ENCODE measurements at places on chromosomes 7 and 10. TPM values are rescaled to one million over a fixed set of nuclear protein-coding genes. Genes with fewer than 3 reads are reported as not detected.

PHKG1 gene
- total RNA-seq: not detected

EFCAB10 gene
- 0.12 TPM for total RNA-seq

CFAP69 gene
- total RNA-seq: 4.3 TPM

ACBD7 gene
- 1.8 TPM for total RNA-seq

KCND2 gene
- 2.6 TPM for total RNA-seq

- H3K36me3 ChIP-seq: no peaks in the 10 kb centered on the region
- DNase-seq: no peak
- peaks cover 8% of the 10 kb centered on the region for H3K27me3 ChIP-seq
- no peaks in the 10 kb centered on the region for H3K4me1 ChIP-seq
Observed at GRCh38 chr7:31692871-31693270, 5.9 kb downstream of the PPP1R17 start.

GRCh38 chr7:51013218-51013786 lies 230.6 kb upstream of the GRB10 start:
- H3K4me3 ChIP-seq: no peak overlapping the region
- H3K27ac ChIP-seq: no peak overlapping the region
- H3K4me1 ChIP-seq: no peaks in the 10 kb centered on the region
- no peaks in the 10 kb centered on the region for H3K36me3 ChIP-seq
- DNase-seq: no peak
- no peaks in the 10 kb centered on the region for H3K27me3 ChIP-seq

DNA sequence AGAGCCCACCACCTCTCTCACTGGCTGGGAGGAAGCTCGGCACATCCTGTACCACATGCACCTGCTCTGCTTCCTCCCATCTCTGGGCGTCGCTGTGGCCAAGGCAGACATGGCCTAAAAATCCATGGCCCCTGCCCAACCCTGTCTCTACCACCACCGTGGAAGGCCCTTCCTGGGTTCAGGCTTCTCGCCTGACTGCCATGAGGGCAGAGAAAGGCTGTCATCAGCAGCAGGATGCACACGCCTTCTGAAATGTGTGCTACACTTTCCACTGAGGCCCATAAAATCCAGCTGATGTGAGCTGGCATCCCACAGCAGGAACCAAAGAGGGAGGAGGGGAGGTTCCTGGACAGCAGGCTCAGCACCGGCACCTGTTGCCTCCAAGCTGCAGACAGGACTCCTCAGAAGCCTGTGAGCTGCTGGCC lies 93.4 kb downstream of the PTPRN2 start:
- no peak overlapping the region for H3K4me3 ChIP-seq
- H3K27ac ChIP-seq: no peak overlapping the region
- peaks cover 10% of the 10 kb centered on the region for H3K27me3 ChIP-seq
- H3K4me1 ChIP-seq: peaks cover 9% of the 10 kb centered on the region

- H3K36me3 ChIP-seq: no peaks in the 10 kb centered on the region
- no peak overlapping the region for H3K27ac ChIP-seq
- peaks cover 4% of the 10 kb centered on the region for H3K27me3 ChIP-seq
- no peak for DNase-seq
Observed at GRCh38 chr10:120732643-120733313, 118.4 kb upstream of the WDR11 start.

GRCh38 chr7:158685693-158686092 lies 18.9 kb downstream of the NCAPG2 start:
- no peaks in the 10 kb centered on the region for H3K36me3 ChIP-seq
- H3K4me1 ChIP-seq: no peaks in the 10 kb centered on the region
- no peak overlapping the region for H3K27ac ChIP-seq
- no peaks in the 10 kb centered on the region for H3K27me3 ChIP-seq
- no peak for DNase-seq

DNA sequence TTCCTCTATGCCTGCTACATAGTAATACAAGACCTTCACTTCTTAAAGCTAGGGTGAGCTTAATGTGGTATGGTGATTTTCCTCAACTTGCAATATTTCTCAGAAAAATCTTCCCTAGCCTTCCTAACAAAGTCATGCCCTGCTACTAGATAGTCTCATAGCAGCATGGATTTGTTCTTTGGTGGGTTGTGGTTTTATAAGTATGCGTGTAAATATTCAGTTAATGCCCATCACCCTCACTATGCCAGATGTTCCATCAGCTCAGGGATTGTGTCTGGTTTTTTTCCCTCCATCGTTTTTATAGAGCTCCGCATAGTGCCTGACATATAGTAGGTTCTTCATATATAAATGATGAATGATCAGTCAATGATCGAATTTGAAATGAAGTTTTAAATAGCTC lies 182.8 kb downstream of the CREB5 start:
- no peak overlapping the region for H3K27ac ChIP-seq
- H3K4me1 ChIP-seq: peaks cover 7% of the 10 kb centered on the region
- DNase-seq: no peak
- no peak overlapping the region for H3K4me3 ChIP-seq
- no peaks in the 10 kb centered on the region for H3K27me3 ChIP-seq

GRCh38 chr10:12617191-12618175 lies 268.1 kb downstream of the CAMK1D start:
- peaks cover 5% of the 10 kb centered on the region for H3K4me1 ChIP-seq
- H3K36me3 ChIP-seq: no peaks in the 10 kb centered on the region
- H3K27me3 ChIP-seq: no peaks in the 10 kb centered on the region
- no peak overlapping the region for H3K4me3 ChIP-seq

GRCh38 chr10:126478546-126478945 lies 90.3 kb upstream of the ADAM12 start:
- H3K27me3 ChIP-seq: no peaks in the 10 kb centered on the region
- no peaks in the 10 kb centered on the region for H3K36me3 ChIP-seq
- DNase-seq: no peak
- H3K4me1 ChIP-seq: no peaks in the 10 kb centered on the region
- H3K27ac ChIP-seq: no peak overlapping the region

GRCh38 chr10:78850644-78851435 lies 217.9 kb upstream of the ZMIZ1 start:
- H3K27ac ChIP-seq: peak overlapping the region; percentile 22
- no peak overlapping the region for H3K4me3 ChIP-seq
- H3K4me1 ChIP-seq: no peaks in the 10 kb centered on the region

- no peaks in the 10 kb centered on the region for H3K27me3 ChIP-seq
- no peak for DNase-seq
- H3K4me1 ChIP-seq: no peaks in the 10 kb centered on the region
- no peak overlapping the region for H3K4me3 ChIP-seq
- H3K36me3 ChIP-seq: no peaks in the 10 kb centered on the region
Observed at GRCh38 chr7:78071491-78072200, 273.1 kb downstream of the PHTF2 start.

DNA sequence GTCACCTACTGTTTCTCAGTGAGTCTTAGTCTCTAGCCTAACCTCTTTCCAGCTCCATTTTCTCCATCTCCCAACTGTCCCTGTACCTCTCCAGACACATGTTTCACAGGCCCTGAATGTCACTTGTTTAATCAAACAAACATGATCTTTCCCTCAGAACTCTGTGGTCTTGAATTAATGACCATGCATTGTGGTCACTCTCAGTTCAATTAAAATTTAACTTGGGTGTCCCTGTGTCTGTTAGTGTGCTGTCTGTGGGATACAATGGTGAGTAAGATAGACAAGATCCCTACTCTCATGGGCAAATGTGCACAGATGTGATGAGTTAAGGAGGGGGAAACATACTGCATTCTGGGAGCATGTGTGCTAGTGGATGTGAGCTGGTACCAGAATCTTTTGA lies 65.0 kb downstream of the RBM33 start:
- H3K4me1 ChIP-seq: peaks cover 2% of the 10 kb centered on the region
- H3K4me3 ChIP-seq: no peak overlapping the region
- no peak overlapping the region for H3K27ac ChIP-seq
- H3K27me3 ChIP-seq: no peaks in the 10 kb centered on the region
- peaks cover 4% of the 10 kb centered on the region for H3K36me3 ChIP-seq

GRCh38 chr10:131102676-131103075 lies 208.8 kb downstream of the TCERG1L start:
- H3K4me1 ChIP-seq: no peaks in the 10 kb centered on the region
- DNase-seq: no peak
- no peak overlapping the region for H3K27ac ChIP-seq
- H3K27me3 ChIP-seq: no peaks in the 10 kb centered on the region
- no peak overlapping the region for H3K4me3 ChIP-seq
- no peaks in the 10 kb centered on the region for H3K36me3 ChIP-seq

DNA sequence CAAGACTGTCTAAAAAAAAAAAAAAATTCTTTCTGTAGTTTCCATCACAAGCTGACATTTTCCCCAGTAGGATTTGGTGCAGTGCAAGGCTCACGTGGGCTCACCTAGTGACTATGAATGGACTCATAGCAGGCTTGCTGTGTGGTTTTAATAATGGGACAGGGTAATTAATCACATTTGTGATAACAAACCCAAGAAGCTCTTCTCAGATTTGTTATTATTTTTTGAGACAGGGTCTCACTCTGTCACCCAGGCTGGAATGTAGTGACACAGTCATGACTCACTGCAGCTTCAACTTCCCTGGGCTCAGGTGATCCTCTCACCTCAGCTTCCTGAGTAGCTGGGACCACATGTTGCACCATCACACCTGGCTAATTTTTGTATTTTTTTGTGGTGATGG lies 40.0 kb downstream of the NACAD start:
- H3K27ac ChIP-seq: no peak overlapping the region
- H3K36me3 ChIP-seq: no peaks in the 10 kb centered on the region
- no peaks in the 10 kb centered on the region for H3K27me3 ChIP-seq
- DNase-seq: no peak

DNA sequence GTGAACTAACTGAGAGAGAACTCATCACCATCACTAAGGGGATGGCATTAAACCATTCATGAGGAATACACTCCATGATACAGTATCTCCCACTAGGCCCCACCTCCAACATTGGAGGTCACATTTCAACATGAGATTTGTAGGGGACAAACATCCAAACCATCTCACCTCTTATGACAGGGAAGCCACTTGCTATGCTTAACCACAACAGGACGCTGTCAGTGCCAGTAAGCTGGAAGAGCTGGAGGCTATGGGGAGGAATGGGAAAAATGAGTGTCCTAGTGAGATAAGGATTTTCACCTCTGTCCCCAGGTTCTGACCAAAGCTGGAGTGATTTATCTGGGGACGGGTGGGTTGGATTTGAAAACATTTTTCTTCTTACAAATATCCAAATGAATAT lies 17.6 kb downstream of the PLCE1 start:
- no peak overlapping the region for H3K4me3 ChIP-seq
- no peak overlapping the region for H3K27ac ChIP-seq
- peaks cover 19% of the 10 kb centered on the region for H3K4me1 ChIP-seq

- H3K27me3 ChIP-seq: no peaks in the 10 kb centered on the region
- no peaks in the 10 kb centered on the region for H3K4me1 ChIP-seq
- no peaks in the 10 kb centered on the region for H3K36me3 ChIP-seq
Observed at GRCh38 chr7:151662251-151662826, 142.6 kb upstream of the RHEB start.

DNA sequence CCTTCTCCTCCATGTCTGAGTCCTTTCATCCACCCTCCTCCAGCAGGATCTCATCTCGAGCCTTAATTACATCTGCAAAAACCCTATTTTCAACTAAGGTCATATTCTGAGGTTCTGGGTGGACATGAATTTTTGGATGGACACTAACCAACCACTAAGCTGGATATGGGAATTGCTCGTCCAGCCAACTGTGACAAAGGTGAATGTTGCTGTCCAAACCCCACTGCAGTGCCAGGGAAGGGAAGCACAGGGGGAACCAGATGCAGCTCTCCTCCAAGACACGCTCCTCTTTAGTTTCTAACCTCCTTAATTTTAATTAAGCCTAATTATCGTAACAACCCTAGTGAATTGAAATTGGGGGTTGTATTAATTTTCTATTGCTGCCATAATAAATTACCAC lies 65.1 kb upstream of the EBF3 start:
- H3K4me1 ChIP-seq: no peaks in the 10 kb centered on the region
- H3K27me3 ChIP-seq: no peaks in the 10 kb centered on the region
- DNase-seq: no peak
- no peak overlapping the region for H3K27ac ChIP-seq
